ENCODE measurements at places on chromosomes 1 and 21.

DNA sequence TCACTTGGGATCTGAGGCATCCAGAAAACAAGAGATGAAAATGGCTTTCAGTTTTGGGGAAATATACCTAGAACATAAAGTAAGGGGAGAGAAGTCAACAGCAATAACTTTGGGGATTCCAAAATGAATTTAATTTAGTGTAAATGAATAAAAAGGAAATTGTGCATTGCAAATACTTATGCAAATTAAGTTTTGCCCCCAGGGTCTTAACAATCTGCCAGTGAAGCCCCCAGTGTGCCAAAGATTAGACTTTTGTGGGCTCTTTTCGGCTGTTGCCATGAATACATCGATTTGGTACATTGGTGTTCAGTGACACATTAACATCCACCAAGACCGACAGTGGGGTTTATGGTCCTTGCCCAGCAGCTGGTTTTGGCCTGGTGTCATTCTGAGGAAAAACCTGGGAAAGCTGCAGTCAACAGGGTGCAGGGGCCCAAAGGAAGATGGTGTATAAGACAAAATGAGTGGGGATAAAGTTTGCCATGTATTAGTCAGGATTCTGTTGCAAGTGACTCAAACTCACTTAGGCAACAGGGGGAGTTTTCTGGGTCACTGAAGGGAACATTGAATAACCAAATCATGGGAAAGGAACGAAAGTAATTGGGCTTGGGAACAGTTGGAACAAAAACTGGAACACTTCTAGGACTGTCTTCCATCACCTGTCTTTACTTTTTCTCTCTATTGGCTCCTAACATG is 30.2 kb upstream of the IGSF3 start:
- no peak for DNase-seq

- no peak for DNase-seq
Observed at GRCh38 chr1:82441402-82441801, 640.7 kb downstream of the ADGRL2 start.

GRCh38 chr1:228097333-228098081 is 5.6 kb downstream of the C1orf35 start:
- DNase-seq = no peak

DNA sequence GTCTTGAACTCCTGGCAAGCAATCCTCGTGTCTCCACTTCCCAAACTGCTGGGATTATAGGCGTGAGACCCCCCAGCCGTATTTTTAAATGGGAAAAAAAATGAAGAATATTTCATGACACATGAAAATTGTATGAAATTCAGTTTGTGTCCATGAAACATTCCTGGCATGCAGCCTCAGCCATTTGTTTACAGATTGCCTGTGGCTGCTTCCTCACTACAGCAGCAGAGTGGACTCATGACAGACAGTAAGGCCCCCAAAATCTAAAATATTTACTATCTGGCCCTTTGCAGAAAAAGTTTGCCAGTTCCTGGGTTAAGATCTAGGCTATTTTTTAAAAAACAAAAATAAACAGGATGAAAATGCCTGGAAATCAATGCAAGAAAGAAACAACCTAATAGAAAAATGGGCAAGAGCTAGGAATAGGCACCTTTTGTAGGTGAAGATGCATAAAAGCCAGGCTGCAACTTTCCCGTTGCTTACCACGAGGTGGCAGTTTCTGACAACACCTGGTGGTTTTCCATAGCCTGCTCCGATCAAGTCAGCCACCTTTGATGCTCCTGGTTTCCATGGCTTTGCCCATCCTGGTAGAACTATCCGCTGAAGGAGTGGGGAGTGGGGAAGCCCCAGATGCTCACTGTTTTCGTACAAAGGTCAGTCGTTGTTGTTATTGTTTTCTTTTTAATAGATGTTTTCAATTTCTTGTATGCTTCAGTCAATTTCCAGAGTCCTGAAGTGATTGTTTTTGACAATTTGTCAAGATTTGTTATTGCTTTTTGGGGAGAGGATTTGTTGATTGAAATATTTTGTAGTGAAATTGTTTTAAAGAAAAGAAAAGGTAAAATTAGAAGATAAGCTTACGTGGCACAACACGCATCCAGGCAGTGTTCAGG is 24.3 kb downstream of the UBE2Q1 start:
- no peak for DNase-seq

DNA sequence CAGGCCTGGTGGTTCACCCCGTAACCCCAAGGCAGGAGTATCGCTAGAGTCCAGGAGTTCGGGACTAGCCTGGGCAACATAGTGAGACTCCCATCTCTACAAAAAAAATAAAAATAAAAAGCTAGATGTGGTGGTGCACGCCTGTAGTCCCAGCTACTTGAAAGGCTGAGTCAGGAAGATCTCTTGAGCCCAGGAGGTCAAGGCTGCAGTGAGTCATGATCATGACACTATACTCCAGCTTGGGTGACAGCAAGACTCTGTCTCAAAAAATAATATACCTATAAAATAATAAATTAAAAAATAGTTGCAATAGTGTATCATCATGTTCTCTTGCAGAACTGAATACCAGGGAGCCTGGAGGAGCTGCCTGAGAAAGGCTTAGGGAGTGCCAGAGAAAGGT is 19.9 kb upstream of the TMEM39B start:
- DNase-seq = no peak

DNA sequence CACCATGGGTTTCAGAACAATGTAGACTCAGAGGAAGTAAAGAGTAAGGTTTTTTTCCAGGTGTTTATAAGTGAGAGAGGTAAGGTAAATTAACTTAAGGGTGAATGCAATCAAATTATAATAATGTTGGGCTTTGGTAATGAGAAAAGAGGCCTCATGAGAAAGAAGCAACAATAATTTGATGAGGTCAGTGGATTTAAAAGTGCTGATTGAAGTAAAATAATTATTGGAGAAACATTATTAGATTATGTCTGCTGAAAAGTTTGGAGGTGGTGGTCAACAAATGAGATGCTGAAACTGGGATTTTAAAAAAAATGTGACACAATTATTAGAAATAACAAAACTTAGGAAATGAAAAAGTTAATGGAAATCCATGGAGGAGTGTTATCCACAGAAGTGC is 187.4 kb upstream of the BRINP3 start:
- DNase-seq = no peak

DNA sequence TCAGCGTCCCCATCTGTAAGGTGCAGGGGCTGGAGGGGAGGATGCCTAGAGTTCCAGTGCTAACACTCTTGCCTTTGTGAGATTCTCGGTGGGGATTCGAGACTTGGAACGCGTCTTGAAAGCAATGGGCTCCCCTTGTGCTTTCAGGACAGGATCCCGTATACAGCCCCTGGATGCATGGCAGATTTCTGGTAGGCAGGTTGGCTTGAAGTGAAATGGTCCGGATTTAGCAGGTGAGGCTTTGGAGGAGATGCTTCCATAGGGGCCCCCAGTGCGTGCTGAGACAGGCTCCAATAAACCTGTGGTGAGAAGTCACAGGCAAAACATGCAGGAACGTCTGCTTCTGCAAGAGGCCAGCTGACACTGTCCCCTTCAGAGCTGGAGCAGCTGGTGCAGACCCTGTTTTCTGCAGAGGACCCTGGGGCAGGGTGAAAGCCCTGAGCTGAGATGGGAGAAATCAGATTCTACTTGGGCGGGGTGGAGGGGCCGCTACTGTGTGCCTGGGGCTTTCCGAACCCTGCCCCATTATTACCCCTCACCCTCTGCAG is 270.4 kb downstream of the PTPRU start:
- DNase-seq = no peak

DNA sequence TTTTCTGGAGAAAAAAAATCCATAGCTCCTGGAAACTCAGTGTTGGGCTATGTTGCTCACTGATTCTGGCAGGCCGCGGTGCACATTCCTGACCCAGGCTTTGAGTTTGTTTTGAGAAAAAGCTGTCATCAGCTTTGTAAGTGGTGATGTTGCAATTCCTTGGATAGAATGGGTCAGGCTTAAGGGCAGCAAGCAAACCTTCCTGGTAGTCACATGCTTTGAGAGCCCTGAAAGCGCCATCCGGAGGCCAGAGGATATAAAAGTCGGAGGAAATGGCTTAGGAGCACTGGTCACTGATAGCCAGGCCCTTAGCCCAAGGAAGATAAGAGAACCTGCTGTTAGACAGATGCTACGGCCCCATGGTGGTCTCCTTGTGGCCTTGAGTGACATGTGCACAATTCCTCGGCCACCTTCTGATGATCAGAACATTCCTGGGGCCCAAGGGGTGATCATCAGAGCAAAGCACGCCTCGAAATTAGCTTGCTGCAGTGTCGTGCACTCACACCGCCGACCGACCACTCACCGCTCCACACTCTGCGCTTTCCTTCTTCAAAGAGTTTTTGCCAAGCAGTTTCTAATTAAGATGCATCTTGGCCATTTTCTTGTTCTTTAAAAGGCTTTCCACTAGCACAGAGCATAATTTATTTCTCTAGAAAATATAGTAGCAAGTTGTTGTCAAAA is 78.6 kb downstream of the MAN1C1 start:
- no peak for DNase-seq

DNA sequence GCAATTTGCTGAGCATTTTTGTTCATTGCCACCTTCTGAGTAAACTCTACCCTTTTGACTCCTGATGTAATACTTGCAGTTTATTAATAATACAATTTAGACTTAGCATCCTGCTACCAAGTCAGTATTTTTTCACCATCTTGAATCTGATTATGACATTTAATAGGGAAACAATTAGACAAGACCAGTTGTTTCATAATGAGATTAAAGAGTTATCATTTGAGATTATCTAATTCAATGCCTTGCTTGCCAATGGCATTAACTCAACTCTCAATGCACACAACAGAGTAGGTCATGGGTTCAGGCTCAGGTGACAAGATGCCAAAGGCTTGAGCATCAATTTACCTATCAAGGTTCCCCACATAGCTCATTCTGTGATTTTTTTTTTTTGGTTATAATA is 488.4 kb downstream of the DISC1 start:
- DNase-seq = no peak

DNA sequence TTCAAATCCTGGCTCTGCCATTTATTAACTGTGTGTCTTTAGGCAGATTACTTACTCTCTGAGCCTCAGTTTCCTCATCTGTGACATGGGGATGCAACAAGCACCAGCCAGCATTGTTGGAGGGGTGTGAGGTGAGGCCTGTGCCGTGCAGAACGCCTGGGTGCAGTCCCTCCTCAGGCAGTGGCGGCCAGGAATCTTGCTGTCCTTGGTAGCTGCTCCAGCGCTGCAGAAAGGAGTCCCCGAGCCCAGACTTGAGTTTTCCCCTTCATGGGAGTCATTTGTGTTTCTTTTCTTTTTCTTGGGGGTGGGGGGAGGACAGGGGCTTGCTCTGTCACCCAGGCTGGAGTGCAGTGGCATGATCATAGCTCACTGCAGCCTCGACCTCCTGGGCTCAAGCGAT is 46.6 kb downstream of the DISP3 start:
- no peak for DNase-seq

DNA sequence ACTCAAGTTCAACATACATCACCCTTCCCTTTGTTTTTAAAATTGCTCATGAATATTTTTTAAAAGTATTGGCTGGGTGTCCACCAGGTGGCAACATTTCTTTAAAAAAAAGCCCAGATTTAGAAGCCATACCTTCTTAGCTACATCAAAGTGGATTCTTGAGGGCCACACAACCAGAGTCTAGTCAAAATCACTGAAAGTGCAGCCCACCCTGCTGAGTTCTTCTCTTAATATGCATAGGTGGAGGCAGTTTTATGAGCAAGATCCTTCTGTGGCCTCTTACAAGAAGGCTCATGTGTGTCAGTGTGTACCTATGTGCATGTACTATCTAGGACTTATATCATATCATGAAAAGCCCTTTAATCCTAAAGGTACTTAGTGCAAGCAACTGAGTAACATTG is 16.9 kb upstream of the GNG12 start:
- DNase-seq = no peak

DNA sequence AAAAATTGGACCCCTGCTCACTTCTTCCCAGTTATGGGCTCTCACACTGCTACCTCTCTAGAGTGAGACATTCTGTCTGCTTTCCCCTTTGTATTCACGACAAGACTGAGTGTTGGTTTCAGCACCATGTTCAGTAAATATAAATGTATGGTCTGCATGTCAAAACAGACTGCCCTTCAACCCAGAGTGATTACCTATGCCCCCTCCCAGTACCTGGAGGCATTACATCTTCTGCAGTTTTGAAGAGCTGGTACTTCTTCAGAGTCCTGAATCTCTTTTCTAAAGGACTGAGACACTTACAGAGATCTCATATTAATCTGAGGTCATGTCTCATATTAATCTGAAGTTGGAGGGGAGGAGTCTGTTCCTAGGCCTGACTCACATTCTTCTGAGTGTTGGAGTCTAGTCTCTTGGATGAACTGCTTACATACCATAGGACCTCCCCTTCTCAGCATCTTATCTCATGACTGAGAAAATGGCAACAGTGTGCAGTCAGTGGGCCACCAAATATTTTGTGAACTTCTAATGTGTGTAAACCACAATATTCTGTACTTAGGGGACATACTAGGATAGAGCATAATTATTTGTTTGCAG is 80.3 kb downstream of the RGL1 start:
- no peak for DNase-seq

GRCh38 chr1:185495898-185496297 is 178.9 kb upstream of the IVNS1ABP start:
- no peak for DNase-seq

Data from activated T-helper 9 cell treated with anti-CD3 and anti-CD28 coated beads, Interleukin-2, amount 50 U/mL, for 16 hours (primary cell).